PC-3 (cell line): ENCODE measurements at places on chromosomes 1 and 21.
A peak's percentile ranks its signal among the peaks of the same experiment; 100 is the strongest.

- no peaks in the 10 kb centered on the region for H3K36me3 ChIP-seq
- H3K27me3 ChIP-seq: no peaks in the 10 kb centered on the region
- no peak for DNase-seq
- H3K4me1 ChIP-seq: no peaks in the 10 kb centered on the region
These were observed 742.2 kb upstream of the TMPRSS15 start for GRCh38 chr21:19145682-19146293.

GRCh38 chr1:77048615-77049005 lies 170.6 kb downstream of the PIGK start:
- no peak overlapping the region for H3K27ac ChIP-seq
- H3K27me3 ChIP-seq: no peaks in the 10 kb centered on the region
- peaks cover 5% of the 10 kb centered on the region for H3K4me1 ChIP-seq

- DNase-seq: peak; percentile 7
- no peaks in the 10 kb centered on the region for H3K4me1 ChIP-seq
- H3K4me3 ChIP-seq: no peak overlapping the region
- H3K27me3 ChIP-seq: peaks cover 11% of the 10 kb centered on the region; the same call in 1 of the 2 replicates
- no peak overlapping the region for H3K27ac ChIP-seq
- no peaks in the 10 kb centered on the region; the same call in 1 of the 2 replicates for H3K36me3 ChIP-seq
These were observed 111.9 kb upstream of the C21orf91 start for GRCh38 chr21:17931080-17931479.

DNA sequence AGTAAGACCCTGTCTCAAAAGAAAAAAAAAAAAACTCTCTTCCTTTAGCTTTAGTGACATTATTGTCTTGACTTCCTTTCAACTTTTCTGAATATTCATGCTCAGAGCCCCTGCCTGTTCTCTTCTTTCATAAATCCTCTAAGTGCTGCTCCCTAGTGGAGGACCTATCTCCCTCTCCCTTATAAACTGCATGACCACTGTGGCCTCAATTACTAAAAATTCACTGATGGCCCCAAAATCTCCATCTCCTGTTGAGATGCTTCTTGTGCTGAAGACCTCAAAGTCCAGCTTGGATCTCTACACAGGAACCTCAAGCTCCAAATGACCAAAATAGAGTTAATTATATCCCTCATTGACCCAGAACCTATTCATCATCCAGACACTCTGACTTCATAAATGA lies 7.8 kb downstream of the ITLN1 start:
- no peak overlapping the region for H3K4me3 ChIP-seq
- no peak for DNase-seq
- H3K36me3 ChIP-seq: no peaks in the 10 kb centered on the region
- no peak overlapping the region for H3K27ac ChIP-seq
- no peaks in the 10 kb centered on the region for H3K27me3 ChIP-seq

GRCh38 chr1:202505356-202505755 lies 156.9 kb downstream of the PPP1R12B start:
- DNase-seq: no peak
- H3K4me1 ChIP-seq: no peaks in the 10 kb centered on the region
- H3K27ac ChIP-seq: no peak overlapping the region
- H3K4me3 ChIP-seq: no peak overlapping the region

GRCh38 chr1:216750031-216750627 lies 26.9 kb upstream of the ESRRG start:
- DNase-seq: peak; percentile 85
- no peaks in the 10 kb centered on the region for H3K36me3 ChIP-seq
- no peak overlapping the region for H3K27ac ChIP-seq
- no peaks in the 10 kb centered on the region for H3K4me1 ChIP-seq

- H3K27me3 ChIP-seq: no peaks in the 10 kb centered on the region
- peaks cover under 1% of the 10 kb centered on the region; the same call in 1 of the 2 replicates for H3K4me1 ChIP-seq
- DNase-seq: no peak
- no peaks in the 10 kb centered on the region for H3K36me3 ChIP-seq
- no peak overlapping the region for H3K27ac ChIP-seq
- H3K4me3 ChIP-seq: no peak overlapping the region
These were observed 102.8 kb upstream of the SERTAD4 start for GRCh38 chr1:210129759-210130158.

- peak; percentile 89 for DNase-seq
- peaks cover 25% of the 10 kb centered on the region for H3K4me1 ChIP-seq
- no peaks in the 10 kb centered on the region for H3K27me3 ChIP-seq
- peak overlapping the region; percentile 57 for H3K4me3 ChIP-seq
- no peaks in the 10 kb centered on the region for H3K36me3 ChIP-seq
These were observed 137.4 kb upstream of the USP25 start for GRCh38 chr21:15592271-15592860.

DNA sequence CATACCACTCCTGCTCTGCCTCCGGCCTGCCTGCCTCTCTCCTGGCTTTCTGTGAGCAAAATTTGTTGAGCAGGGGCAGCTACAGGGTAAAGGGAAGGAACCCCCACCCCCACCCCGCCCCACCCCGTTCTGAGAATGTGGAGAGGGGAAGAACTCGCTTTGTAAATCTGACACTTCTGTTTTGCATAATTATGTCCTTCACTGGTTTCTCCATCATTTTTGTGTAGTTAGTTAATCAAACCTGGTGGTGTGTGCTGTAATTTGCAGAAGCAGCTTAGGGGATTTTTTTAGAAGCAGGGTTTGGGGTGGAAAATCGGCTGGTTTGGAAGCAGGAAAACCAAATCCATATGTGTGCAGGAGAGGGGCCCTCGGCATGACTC lies 58.1 kb upstream of the TMEM51 start:
- no peaks in the 10 kb centered on the region for H3K27me3 ChIP-seq
- no peaks in the 10 kb centered on the region for H3K36me3 ChIP-seq
- no peaks in the 10 kb centered on the region for H3K4me1 ChIP-seq
- no peak overlapping the region for H3K4me3 ChIP-seq
- DNase-seq: no peak
- H3K27ac ChIP-seq: no peak overlapping the region

DNA sequence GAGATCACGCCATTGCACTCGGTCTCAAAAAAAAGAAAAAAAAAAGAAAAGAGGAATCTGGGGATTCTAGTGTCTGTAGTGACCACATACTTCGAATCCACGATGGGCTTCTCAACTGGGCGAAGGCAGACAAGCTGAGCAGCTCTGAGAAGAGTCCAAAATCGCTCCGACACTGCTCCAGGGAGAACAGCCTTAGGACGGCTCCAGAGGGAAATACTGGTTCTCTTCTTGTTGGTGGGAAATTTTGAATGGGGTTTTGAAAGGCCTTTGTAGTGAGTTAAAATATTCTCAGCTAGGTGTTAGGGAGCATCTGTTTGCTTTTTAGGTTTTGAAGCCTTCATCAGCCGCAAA lies 18.3 kb upstream of the HJV start:
- peaks cover 9% of the 10 kb centered on the region; the same call in 1 of the 2 replicates for H3K4me1 ChIP-seq
- no peaks in the 10 kb centered on the region for H3K36me3 ChIP-seq
- H3K4me3 ChIP-seq: peak overlapping the region; percentile 79
- no peak overlapping the region for H3K27ac ChIP-seq

- no peak overlapping the region for H3K27ac ChIP-seq
- H3K4me3 ChIP-seq: no peak overlapping the region
- H3K27me3 ChIP-seq: no peaks in the 10 kb centered on the region
- peaks cover 31% of the 10 kb centered on the region for H3K4me1 ChIP-seq
- H3K36me3 ChIP-seq: no peaks in the 10 kb centered on the region
These were observed 34.0 kb upstream of the GADD45A start for GRCh38 chr1:67651031-67651430.

GRCh38 chr1:77590651-77591050 lies 91.8 kb downstream of the ZZZ3 start:
- no peak for DNase-seq
- no peak overlapping the region for H3K4me3 ChIP-seq
- H3K36me3 ChIP-seq: peaks cover 7% of the 10 kb centered on the region; the same call in 1 of the 2 replicates
- H3K27me3 ChIP-seq: no peaks in the 10 kb centered on the region
- H3K27ac ChIP-seq: peak overlapping the region; percentile 15; the same call in 1 of the 2 replicates

DNA sequence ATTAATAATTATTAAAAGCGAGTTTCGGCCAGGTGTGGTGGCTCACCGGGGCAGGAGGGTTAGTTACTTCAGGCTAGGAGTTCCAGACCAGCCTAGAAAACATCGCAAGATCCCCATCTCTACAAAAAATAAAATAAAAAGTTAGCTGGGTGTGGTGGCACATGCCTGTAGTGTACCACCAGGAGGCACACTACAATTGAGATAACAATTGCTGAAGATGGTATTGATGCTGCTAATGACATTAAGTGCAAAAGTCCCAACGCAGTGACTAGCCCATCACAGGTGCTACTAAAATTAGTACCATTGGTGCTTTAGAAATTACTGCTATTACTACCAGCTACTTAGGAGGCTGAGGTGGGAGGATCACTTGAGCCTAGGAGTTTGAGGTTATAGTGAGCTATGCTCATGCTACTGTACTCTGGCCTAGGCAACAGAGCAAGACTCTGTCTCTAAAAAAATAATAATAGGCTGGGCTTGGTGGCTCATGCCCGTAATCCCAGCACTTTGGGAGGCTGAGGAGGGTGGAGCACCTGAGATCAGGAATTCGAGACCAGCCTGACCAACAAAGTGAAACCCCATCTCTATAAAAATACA lies 156.6 kb downstream of the GREM2 start:
- H3K4me3 ChIP-seq: no peak overlapping the region
- no peaks in the 10 kb centered on the region for H3K4me1 ChIP-seq
- DNase-seq: peak; percentile 54
- no peak overlapping the region for H3K27ac ChIP-seq

GRCh38 chr1:18452550-18452949 lies 28.2 kb upstream of the KLHDC7A start:
- DNase-seq: no peak
- H3K36me3 ChIP-seq: no peaks in the 10 kb centered on the region
- H3K27ac ChIP-seq: no peak overlapping the region
- no peak overlapping the region for H3K4me3 ChIP-seq
- H3K4me1 ChIP-seq: no peaks in the 10 kb centered on the region
- no peaks in the 10 kb centered on the region for H3K27me3 ChIP-seq

DNA sequence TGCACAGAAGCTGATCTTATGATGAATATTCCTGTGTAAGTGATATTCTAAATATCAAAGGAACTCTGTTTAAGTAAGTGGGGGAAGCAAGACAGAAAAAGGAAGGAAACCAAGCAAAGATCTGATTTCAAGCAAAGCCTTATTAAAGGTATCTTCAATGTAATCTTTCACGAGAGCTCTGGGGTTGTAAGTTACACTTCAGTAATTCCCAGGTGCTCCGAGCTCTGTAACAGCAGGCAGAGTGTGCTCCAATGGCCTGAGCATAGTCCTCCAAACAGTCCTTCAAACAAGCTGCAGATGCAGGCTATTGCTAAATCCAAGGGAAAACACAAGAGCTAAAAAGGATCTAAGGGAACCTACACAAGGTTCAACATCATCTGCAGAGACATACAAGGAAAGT lies 949.7 kb upstream of the TMPRSS15 start:
- no peaks in the 10 kb centered on the region for H3K36me3 ChIP-seq
- no peak overlapping the region for H3K4me3 ChIP-seq
- H3K4me1 ChIP-seq: no peaks in the 10 kb centered on the region
- no peak overlapping the region for H3K27ac ChIP-seq

GRCh38 chr21:44738621-44739020 lies 27.2 kb upstream of the TSPEAR start:
- H3K4me1 ChIP-seq: peaks cover 19% of the 10 kb centered on the region
- no peak overlapping the region for H3K4me3 ChIP-seq
- H3K27me3 ChIP-seq: no peaks in the 10 kb centered on the region
- peaks cover 16% of the 10 kb centered on the region; the same call in 1 of the 2 replicates for H3K36me3 ChIP-seq
- no peak for DNase-seq
- H3K27ac ChIP-seq: no peak overlapping the region

DNA sequence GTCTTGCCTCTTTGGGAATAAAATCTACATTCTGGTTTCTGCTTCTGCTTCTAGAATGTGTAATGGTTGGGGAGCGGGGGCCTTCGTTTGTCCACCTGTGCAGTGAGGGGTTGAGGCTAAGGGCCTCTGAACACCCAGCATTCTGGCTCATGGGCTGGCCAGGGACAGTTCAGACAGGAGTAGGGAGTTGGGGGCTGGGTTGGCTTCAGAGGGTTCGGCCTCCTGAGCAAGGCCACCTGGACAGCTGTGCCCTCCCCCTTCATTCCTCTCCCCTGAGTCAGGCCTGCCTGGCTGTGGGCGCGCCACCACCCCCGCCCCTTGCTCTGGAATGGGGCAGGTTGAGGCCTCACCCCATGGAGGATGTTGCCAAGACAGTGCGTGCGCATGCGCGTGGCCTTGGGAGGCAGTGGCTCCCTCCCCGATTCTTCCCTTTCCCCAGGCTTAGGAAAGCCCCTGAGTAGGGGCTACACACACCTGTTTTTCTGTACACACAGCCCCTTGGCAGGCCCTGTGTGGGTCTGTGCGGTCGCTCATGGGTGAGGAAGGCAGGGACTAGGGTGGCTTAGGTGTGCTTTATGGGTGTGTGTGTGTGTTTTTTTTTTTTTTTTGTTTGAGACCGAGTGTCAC lies 57.0 kb downstream of the YARS1 start:
- H3K27me3 ChIP-seq: no peaks in the 10 kb centered on the region
- H3K4me3 ChIP-seq: peak overlapping the region; percentile 64
- peaks cover 8% of the 10 kb centered on the region; the same call in 1 of the 2 replicates for H3K36me3 ChIP-seq
- peak; percentile 98 for DNase-seq

DNA sequence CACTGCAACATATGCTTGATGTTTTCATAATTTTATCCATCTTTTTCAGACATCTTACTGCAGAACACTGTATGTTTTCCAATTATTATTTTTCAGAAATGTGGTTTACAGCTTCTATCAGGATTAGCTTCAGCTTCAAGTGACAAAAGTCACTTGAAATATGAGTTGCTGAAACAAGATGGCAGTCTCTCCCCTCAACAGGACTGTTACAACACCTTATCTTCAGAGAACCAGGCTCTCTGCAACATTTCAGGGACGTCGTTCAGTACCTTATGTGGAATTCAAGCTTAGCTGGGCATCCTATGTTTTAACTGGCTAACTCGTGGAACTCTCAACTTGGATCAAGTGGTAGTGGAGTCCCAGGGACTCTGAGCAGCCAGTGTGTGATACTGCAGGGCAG lies 2.0 kb upstream of the UBE2G2 start:
- H3K27ac ChIP-seq: no peak overlapping the region
- DNase-seq: no peak

- H3K27ac ChIP-seq: no peak overlapping the region
- H3K27me3 ChIP-seq: peaks cover 4% of the 10 kb centered on the region; the same call in 1 of the 2 replicates
- H3K4me3 ChIP-seq: no peak overlapping the region
- DNase-seq: no peak
- no peaks in the 10 kb centered on the region for H3K4me1 ChIP-seq
These were observed 71.6 kb upstream of the C1orf21 start for GRCh38 chr1:184315254-184315653.

DNA sequence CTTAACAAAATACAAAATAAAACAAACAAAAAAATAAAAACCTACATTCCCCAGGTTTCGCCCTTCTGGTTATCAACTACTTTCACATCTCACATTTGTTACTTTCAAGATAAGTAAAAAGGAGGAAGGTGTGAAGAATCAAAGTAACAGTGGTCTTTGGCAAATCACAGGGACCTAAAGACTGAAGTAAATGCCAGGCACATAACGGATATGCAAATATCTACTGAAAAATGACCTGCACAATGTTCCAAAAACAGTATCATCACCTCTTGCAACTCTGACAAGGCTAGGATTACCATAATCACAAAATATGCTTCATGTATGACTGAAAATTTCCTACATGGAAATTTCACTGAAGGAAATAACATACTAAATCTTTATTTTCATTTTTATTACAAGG lies 29.3 kb downstream of the COP1 start:
- no peaks in the 10 kb centered on the region for H3K27me3 ChIP-seq
- DNase-seq: no peak
- no peaks in the 10 kb centered on the region; the same call in 1 of the 2 replicates for H3K36me3 ChIP-seq
- no peak overlapping the region for H3K4me3 ChIP-seq
- no peak overlapping the region for H3K27ac ChIP-seq
